ENCODE measurements at places on chromosomes 7 and 10.

DNA sequence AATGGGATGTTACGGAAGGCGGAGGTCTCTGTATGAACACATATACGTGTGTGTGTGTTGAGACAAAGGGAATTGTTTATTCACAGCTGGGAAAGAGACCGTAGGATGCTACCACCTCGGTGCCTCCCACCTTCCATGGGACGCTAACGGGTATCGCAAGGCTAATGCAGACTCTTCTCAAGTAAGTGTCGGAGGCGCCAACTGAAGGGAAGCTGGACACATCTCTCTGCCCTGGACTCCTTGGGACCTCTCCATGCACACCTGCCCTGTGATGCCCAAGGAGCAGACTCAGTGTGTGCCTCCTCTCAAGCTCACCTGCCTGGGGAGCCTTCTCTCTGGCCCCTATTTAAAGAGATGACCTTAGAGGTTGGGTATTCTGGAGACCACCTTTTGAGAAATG, 230.9 kb downstream of the DNAJB6 start:
- DNase-seq = no peak

- peak; percentile 30 for DNase-seq
Observed at GRCh38 chr10:61024856-61025201, 80.8 kb upstream of the RHOBTB1 start.

DNA sequence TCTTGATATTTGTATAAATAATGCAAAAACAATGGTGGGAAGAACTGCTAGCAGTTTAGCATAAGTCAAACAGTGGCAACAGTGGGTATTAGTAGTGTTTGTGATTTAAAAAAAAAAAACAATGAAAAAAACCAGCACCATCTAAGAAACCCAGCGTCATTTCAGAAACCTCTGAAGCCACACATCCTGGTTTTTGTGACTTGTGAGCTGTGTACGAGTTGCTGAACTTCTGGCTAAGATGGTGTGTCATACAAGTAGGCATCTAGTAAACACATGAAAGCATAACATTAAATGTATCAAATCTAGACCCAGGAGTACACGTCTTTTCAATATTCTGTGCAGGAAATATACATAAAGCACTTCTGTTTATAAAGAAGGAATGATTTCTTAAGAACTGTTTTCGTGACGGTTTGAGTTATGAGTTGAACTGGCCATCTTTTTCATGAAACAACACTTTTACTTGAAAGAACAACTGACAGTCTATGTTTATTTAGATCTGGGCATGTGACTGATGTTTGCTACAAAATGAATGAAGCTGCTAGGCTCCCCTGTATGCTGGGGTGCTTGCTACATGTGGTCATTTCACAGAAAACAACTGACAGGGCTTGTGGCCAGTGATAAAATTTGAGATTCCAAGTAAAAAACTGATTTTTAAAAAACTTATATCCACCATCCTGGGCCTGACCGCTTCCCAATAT, 143.5 kb downstream of the PIP4K2A start:
- DNase-seq = no peak

DNA sequence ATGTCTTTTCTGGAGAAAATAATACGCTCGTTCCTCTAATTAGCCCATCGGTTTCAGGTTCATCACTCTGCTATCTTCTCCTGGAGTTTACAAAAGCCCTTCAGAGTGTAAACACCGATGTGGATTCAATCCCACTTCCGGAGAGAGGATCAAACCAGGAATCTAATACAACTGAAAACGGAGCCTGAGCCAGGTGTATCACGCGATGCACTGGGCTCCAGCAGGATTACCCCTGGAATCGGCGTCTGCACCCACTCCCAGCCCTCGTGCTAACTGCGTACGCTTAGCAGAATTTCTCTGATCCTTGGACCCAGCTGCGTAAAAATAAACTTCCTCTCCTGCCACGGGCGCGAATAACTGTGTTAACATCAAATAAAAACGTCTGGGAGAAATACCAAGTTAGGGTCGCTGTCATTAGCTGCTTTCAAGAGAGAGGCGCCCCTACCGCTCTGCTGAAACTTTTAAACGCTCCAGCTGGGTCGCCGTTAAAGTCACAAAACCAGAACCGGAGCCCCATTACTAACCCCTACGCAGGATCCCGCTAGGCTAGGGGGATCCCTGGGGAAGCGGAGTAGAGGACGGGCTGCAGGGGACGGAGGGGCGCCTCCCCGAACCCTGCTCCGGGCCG, 502 bp downstream of the ZNF3 start:
- DNase-seq = peak; percentile 58

Measured in RKO (cell line).